ENCODE measurements at places on chromosomes 13 and 19. TPM values are rescaled to one million over a fixed set of nuclear protein-coding genes. Genes with fewer than 3 reads are reported as not detected.

The CLASRP gene
- polyA plus RNA-seq, result 26.5 TPM

The DIRAS1 gene
- 2.8 TPM for polyA plus RNA-seq

The TNNT1 gene
- polyA plus RNA-seq, result 150 TPM

The LRFN3 gene
- 6.0 TPM for polyA plus RNA-seq

All from GM23338 (cell line).